Occipital lobe (tissue), 3 donors: ENCODE measurements at places on chromosomes 3 and 15.

GRCh38 chr3:187830181-187830580, 84.9 kb upstream of the BCL6 start:
- no peak for DNase-seq

- DNase-seq: no peak
These were observed 35.4 kb upstream of the CORO2B start for GRCh38 chr15:68543165-68544008.

DNA sequence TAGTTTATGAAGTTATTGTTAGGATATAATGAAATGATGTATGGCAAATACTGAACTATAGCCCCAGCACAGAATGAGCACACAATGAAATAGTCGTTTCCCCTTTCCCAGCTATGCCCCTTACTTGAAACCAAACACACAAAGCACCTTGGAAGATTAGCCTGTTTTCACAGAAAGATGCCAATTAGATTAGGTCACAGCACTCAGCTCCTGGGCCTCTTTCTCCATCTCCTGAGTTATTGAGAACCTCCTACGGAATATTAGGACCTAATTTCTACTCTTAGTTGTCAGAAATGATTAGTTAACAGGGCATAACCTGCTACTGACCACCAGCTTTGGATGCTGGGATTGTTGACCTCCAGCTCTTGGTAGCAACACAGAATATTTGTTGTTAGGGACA, 269.4 kb upstream of the ROPN1 start:
- DNase-seq: no peak

DNA sequence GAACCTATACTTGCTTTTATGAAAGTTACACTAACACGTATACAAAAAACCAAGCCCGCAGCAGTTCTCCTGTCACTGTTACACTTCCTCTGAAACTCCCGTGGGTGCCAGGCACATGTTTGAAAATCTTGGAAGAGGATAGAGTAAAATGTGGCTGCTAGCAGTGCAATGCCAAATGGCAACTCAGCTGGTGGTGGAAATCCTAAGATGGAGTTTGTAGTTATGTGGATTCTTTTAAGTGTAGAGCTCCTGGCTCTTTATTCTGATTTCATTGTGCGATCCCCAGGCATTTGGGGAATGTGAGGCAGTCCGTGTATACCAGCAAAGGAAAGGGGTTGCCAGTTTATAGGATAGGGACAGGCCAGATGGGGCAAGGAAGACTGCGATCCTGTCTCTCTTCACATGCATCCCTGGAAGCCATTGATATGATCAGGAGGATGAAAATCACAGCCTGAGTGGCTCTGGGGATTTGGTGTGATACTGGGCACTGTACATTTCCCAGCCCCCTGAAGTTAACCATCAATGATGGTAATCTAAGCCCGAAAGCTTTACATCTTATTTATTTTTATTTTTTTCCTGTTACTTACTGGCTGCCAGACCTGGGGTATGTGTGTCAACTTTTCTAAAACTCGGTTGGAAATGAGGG, 1.1 kb downstream of the STAC start:
- no peak for DNase-seq

- DNase-seq: no peak
These were observed 70.8 kb upstream of the ZBTB20 start for GRCh38 chr3:115217678-115218451.

DNA sequence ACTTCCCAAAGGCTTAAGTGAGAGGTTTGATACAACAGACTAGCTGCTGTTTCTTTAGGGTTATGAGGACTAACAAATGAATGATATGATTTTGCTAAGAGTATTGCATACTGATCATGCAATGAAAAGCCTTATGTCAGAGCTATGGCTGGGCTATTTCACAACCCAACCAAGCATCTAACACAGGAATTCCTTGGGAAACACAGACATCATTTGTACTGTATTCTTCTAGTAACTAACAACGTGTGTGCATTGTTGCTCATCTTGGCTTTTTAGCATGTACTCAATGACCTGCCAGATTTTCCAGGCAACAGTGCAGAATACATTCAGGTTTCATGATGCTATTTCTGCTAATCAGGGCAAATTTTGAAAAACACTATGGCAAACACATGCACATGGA, 19.3 kb downstream of the PDZRN3 start:
- DNase-seq: no peak

DNA sequence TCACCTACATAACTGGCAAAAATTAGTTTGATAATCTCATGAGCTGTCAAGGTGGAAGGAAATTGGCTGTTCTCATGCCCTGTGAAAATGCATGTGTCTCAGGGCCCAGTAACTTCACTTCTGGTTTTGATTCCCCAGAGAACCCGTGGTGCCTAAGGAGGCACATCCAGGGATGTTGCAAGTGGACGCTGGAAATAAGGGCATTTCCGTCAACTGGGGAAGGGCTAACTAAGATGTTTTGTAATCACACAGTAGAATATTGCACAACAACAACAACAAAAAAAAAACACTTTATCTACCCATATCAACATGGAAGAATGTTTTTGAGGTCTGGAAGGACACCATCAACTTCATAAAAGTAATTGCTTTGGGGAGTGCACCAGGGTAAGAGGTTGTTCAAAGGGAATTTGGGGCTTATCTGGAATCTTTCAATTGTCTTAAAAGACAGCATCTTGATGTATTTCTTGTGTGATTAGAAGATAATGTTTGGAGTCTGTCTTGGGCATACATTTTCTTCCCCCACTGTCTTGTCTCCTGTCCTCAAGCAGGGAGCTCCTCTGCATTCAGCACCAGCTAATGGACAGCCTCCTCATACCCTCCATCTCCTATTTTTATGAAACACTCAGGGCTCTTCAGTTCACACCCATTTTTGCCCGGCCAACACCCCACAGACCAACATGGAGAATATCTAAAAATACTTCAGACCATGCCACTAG, 37.2 kb upstream of the PRR20G start:
- DNase-seq: no peak

GRCh38 chr3:47134311-47134710, 29.6 kb downstream of the SETD2 start:
- no peak for DNase-seq

DNA sequence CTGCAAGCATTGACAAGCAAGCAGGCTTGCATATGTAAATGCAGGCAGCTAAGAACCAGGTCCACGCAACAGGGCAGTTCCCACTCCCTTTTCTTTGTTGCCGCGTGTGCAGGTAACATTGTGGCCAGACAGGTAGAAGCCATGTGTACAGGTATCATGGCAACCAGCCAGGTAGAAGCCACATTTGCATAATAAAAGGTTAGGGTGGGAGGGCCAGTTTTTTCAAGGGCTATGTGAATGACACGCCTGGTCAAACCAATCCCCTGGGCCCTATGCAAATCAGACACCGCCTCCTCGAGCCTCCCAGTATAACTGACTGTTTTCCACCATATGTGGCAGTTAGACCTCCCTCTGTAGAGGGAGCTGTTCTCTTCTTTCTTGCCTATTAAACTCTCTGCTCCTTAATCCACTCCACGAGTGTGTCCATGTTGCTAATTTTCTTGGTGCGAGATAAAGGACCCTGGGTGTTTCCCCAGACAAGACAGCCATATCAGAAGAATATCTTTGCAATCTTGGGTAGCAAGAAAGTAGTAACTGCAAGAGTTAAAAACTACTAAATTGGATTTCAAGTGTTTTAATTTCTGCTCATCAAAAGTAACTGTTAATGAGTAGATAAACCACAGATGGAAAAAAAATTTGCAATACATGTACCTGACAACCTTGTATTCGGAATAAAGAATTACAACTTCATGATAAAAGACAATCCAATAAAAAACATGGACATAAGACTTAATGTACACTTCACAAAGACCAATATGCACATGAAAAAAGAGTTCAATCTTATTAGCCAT, 21.8 kb downstream of the PCOLCE2 start:
- DNase-seq: no peak

- no peak for DNase-seq
These were observed 63.8 kb upstream of the CGNL1 start for GRCh38 chr15:57312318-57313133.

DNA sequence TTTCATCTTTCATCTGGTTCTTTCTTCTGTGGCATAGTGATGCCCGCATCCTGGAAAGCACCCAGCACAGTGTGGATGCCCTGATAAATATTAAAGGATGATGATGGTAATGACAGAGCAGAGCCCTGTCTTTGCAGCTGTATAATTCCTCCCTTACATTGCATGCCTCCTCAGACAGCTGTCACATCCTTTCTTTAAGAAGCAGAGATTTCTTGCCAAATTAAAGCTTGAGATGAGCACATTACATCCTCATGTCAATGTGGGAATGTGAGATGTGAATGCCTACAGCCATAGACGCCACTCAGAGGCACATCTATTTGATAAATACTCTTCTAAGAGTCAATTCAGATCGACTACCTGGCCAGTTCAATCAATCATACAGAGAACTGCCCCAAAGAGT, 642.0 kb downstream of the ZNF385D start:
- DNase-seq: no peak

GRCh38 chr3:44948239-44948638, 27.7 kb downstream of the ZDHHC3 start:
- no peak for DNase-seq

- DNase-seq: no peak
These were observed 82.8 kb downstream of the FAIM start for GRCh38 chr3:138691351-138691750.

- peak; percentile 52 for DNase-seq
These were observed 4.5 kb upstream of the GATA2 start for GRCh38 chr3:128497305-128498126.

DNA sequence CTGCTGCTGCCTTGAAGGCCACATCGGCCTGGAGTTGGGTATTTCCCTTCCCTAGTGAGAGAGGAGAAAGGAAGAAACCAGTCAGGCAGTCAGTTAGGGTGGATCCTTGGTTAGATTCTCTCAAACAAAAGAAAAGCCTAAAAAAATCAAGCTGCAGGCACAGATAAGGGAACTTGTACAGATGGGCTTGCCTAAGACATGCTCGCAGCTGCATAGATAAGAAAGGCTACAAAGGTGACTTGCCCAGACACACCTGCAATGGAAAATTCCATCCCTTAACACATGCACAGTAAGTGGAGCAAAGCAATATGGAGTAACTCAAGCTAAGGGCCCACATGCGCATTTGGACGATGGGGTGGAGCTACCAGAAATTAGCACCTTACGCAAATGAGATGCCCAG, 199.7 kb upstream of the ARPP21 start:
- DNase-seq: no peak

- no peak for DNase-seq
These were observed 29.2 kb upstream of the SFMBT1 start for GRCh38 chr3:53074761-53075742.

GRCh38 chr3:50487181-50487580, 16.3 kb downstream of the CACNA2D2 start:
- DNase-seq: no peak

DNA sequence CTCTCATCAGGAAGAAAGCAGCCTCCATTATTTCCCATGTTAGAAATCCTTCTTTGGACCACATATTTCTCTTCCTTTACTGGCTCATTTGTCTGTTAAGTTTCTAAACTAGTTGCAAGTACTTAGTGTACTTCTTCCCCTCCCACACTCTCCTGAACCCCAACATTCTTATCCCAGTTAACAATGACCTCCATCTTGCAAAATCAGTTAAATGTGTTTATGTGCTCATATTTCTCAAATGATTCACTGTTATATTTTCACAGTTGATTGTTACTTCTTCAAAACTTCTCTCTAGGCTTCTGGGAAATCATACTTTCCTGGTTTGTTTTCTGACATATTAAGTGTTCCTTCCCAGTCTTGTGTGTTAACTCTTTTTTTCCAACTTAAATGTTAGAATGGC, 856.9 kb downstream of the EPHA3 start:
- no peak for DNase-seq

DNA sequence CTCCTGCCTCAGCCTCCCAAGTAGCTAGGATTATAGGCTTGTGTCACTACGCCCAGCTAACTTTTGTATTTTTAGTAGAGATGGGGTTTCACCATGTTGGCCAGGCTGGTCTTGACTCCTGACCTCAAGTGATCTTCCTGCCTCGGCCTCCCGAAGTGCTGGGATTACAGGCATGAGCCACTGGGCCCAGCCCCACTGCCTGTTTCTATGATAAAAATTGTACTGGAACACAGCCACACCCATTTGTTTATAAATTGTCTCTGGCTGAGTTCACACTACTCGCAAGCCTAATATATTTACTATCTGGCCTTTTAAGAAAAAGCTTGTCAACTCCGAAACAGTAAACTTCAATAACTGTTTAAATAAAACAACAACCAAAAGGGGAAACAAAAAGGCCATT, 309.4 kb upstream of the WNT5A start:
- DNase-seq: no peak
